Right hindlimb (tissue), 1 donor: ENCODE measurements at places on chromosomes 6 and 20.

GRCh38 chr6:86856937-86857563 is 80.3 kb upstream of the HTR1E start:
- DNase-seq, result no peak

GRCh38 chr20:54107600-54108325 is 37.4 kb upstream of the BCAS1 start:
- DNase-seq, result no peak

DNA sequence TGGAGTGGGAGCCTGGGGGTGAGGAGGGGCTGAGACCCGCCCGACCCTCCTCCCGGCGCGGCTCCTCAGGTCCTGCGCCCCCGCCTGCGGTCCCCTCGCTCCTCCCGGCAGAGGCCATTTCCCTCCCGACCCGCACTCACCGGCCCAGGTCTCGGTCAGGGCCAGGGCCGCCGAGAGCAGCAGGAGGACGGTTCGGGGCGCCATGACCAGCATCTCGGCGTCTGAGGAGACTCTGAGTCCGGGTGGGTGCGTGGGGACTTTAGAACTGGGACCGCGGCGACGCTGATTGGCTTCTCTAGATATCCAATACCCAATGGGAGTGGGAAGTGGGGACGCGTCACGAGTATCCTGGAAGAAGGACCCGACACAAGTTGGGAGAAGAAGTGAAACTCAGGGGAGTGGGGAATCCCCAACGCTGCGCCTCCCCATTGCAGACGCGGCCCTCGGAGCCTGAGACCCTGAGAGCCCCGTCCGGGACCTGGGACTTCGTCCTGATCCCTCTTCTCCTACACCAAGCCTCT is at the start of gene HLA-B:
Gene HLA-B, minus strand, starts transcription at position 234 of the 521 bp plus-strand sequence. Its CDS starts 21 bp downstream, at position 213.
- DNase-seq, result peak; percentile 89

DNA sequence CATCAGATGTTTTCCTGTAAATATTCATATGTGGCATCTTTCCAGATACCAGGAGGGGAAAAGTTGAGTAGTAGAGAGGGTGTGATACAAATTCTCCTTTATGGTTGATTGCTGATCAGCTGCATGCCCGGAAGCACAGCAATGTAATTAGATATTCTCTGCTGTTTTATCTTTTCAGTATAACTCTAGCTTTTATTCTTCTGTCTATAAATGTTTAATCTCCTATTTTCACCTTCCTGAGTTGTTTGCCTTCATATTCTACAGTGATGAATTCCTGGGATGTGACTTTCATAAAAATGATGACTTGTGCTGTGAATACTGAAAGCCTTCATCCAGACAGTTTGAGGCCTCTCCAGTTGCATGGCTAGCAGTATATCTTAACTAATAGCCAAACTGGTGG is 53.7 kb downstream of the SH3BGRL2 start:
- no peak for DNase-seq

GRCh38 chr6:77447254-77447653 is 16.0 kb downstream of the HTR1B start:
- no peak for DNase-seq

- no peak for DNase-seq
These were observed 40.4 kb upstream of the RAB22A start for GRCh38 chr20:58268936-58269619.

- DNase-seq, result peak; percentile 23
These were observed 858 bp downstream of the FAM83D start for GRCh38 chr20:38926934-38927616.

- no peak for DNase-seq
These were observed 18.5 kb downstream of the RNF144B start for GRCh38 chr6:18405477-18406293.

DNA sequence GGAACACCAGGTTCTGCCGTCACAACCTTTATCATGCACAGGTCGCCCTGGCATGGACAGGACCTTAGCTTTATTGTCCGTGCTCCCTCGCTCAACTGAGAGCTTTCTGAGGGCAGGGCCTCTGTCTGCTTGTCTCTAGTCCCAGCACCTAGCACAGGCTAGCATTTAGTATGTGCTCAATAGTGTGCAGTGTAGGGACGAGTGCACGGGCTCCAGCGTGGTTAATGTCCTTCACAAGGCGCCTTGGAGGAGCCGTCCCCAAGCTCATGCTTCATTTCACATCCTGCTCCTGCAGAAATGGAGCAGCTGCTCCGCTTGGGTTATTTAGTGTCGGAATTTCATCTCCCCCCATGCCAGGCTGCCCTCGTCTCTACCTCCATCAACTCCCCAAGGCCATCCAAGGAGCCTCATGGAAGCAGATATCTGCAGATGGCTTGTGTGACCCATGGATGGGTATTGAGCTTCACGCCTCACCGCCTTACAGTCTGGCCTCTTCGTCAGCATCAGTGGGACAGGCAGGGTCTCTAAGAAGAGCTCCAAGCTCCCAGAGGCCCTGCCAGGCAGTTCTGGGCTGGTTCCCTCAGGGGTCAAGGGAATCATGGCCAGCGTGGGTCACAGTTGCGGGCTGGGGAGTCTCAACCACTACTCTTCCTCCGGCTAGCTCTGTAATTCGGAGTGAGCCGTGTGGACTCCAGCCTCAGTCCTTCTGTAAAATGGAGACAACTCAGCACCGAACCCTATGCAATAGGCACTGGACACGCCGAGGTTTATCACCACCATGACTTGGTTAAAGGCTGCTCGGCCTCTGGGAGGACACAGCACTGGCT is 60.8 kb upstream of the APCDD1L start:
- no peak for DNase-seq

GRCh38 chr6:31356216-31356945 is 598 bp downstream of the HLA-B start:
- peak; percentile 28 for DNase-seq

DNA sequence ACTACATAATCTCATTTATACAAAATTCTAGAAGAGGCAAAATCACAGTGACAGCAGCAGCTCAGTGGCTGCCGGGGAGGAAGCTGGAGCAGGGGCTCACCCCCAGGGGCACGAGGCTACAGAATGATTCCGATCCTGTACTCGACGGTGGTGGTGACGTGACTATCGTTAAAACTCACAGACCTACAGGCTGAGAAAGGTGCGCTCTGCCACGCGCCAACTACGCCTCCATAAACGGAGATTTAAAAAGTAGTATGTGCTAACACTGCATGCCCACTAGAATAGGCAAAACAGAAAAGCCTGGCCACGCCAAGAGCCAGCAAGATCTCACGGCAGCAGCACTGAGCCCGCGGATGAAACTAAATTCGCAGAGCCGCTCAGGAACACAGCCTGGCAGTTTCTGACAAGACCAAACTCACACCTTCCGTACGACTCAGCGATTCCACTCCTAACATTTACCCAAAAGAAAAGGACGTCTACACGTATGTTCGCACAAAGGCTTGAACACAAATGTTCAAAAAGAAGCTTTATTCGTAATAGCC is 25.2 kb downstream of the TAF4 start:
- DNase-seq, result no peak

DNA sequence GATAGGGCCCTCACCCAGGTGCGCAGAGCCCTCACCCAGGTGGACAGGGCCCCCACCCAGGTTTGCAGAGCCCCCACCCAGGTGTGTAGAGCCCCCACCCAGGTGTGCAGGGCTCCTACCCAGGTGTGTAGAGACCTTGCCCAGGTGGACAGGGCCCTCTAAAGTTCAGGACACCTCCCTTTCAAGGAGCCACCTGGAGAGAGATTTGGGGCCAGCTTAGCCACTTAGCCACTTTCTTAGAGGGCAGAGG is 280.2 kb downstream of the TAF4 start:
- no peak for DNase-seq

DNA sequence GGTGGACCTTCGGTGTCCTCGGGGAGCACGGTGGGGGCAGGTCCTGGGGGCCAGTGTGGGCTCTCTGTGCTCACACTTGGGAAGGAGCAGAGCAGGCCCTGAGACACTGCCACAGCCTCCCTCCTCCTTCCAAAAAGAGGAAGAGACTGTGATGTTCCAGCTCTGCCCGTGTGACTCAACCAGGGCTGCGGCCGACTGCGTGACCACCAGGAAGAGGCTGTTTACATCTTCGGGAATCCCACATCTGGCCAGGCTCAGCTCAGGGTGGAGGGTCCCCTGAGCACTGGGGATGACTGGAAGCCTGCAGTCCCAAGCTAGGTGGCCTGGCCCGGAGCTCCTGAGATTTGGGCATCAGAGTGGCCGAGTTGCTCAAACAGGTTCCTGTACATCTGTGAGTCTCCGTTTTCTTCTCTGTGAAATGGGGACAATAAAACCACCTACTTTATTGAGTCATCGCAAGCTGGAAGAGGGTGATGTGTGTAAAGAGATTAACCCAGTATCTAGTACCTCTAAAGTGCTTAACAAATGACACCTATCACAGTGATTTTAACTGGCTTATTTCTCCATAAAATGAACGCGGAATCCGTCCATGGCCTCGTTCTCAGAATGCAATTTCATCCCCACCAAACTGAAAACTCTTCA is 242.1 kb downstream of the DLL1 start:
- DNase-seq, result no peak

DNA sequence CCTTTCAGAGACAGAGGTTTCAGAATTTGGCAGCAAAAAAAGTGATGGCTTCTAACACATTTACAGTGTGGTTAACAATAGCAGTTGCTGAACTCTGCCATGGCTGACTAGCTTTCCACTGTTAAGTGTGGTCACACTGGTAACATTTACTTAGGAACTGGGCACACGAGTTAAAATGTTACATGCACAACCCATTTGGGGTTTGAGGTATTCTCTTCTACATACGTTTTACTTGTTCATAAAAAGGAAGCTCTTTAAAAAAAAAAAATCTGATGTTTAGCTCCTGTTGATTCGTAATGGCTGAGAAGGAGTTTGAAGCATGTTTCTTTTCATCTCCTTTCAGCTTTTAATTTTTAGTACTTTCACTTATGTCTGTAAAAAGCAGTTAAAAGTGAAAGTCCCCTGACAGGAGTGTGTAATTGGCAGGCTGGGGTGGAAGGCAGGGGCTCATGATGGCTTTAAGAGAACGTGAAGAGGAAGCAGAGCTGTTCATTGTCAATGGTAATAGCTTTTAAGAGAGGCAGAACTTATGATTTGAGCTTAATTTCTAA is 245.9 kb downstream of the FARS2 start:
- DNase-seq, result no peak

DNA sequence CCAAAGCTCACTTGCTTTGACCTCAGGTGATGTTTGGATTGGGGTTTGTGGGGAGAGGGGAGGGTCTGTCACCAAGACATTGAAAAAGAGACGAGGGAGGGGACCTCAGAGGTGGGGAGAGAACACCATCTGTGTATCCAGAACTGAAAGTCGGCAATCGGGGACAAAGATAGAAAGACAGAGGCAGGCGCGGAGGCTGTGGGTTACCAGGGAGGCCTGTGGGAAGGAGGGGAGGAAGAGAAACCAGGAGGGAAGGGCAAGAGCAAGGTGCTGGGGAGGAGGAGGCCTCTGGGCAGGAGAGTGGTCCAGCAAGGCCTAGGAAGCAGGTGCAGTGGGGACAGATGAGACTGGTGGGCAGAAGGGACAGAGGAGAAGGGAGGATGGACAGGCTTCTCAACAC is 211.2 kb downstream of the CDC5L start:
- no peak for DNase-seq

GRCh38 chr6:83436674-83437073 is 5.8 kb upstream of the ME1 start:
- DNase-seq, result no peak

- DNase-seq, result no peak
These were observed 228.1 kb downstream of the EPM2A start for GRCh38 chr6:145507239-145507638.

GRCh38 chr6:136501096-136501495 is 49.1 kb downstream of the MAP7 start:
- no peak for DNase-seq

DNA sequence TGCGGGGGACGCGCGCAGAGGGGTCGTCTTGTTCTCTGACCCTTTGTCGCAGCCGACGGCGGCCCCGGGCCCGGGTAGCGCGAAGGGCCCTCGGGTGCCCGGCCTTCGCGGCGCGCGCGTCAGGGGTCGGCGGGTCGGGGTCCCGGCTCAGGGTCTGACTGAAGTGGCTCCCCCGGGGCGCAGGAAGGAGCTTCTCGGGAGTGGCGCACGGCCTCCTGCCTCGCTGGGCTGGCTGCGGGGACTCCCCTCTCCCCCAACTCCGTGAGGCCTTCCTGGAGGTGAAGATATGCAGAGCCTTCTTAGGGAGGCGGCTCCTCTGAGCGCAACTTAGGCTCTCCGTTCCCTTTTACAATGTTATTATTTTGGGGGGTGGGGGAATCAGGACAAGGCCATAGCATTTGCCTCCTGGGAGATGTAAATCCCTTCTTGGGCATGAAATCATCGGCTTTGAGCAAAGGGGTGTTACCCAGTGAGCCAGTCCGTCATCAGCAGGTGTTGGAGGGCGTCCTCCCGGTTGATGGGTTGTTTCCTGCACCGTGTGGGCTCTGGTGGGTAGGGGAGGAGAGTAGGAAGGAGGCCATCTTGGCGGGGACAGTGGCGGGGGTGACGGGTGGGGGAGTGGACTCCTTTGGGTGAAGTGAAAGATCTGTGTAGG is 523 bp downstream of the CDS2 start:
- DNase-seq, result peak; percentile 46

DNA sequence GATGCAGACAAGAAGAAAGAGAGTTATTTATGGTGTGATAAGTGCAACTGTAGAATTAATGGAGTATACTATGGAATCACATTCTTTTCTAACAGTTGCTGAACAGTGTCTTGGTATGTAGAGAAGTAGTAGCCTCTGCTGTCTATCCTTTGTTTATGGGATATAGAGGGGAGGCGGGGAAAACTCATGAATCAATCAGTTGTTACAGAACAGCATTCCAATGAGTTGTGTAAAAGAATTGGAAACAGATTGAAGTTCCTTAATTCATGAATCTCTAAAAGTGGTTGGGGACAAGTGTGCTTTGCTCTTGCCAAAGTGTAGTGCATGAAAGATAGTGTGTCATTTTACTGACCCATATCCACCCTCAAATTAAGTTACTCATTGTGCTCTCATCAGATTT is 77.7 kb downstream of the FLRT3 start:
- DNase-seq, result no peak

GRCh38 chr6:87590990-87591389 is 1.1 kb downstream of the ORC3 start:
- no peak for DNase-seq

GRCh38 chr6:5438922-5439584 is 177.7 kb downstream of the FARS2 start:
- DNase-seq, result no peak

GRCh38 chr6:37056112-37056403 is 50.6 kb downstream of the FGD2 start:
- no peak for DNase-seq

- DNase-seq, result no peak
These were observed 73.2 kb upstream of the CITED2 start for GRCh38 chr6:139447656-139447975.

DNA sequence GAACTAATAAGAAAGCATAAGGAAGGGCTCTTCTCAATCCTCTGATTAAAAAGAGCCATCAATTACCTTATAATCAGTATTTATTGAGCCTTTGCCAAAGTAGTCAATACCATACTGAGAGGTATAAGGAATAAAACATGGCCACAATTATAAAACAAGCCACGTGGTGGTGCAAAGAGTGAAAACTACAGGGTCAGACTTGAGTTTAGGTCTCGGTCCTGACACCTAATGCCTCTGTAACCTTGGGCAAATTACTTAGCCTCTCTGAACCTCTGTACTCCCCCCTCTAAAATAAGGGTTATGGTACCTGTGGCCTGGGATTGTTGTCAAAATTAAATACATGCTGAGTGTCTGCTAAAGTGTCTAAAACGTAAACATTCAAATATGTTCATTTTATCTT is 11.8 kb downstream of the TRIM10 start:
- no peak for DNase-seq

GRCh38 chr6:158626360-158627167 is 18.0 kb downstream of the DYNLT1 start:
- no peak for DNase-seq
